ENCODE measurements at places on chromosomes 3 and 15. TPM values are rescaled to one million over a fixed set of nuclear protein-coding genes. Genes with fewer than 3 reads are reported as not detected.

Gene SI
- not detected for total RNA-seq

Gene SUCNR1
- total RNA-seq = not detected

Gene REC114
- not detected for total RNA-seq

Gene SPATA12
- not detected for total RNA-seq

Data from bronchial smooth muscle cell (primary cell).